ENCODE measurements at places on chromosomes 5 and 9. TPM values are rescaled to one million over a fixed set of nuclear protein-coding genes. Genes with fewer than 3 reads are reported as not detected.

CCL19 gene
- total RNA-seq = not detected

DDX4 gene
- total RNA-seq = not detected

GBGT1 gene
- total RNA-seq = 14.7 TPM

IFNB1 gene
- not detected for total RNA-seq

BARHL1 gene
- not detected for total RNA-seq

GPR151 gene
- not detected for total RNA-seq

GRM6 gene
- not detected for total RNA-seq

- DNase-seq = no peak
Observed at GRCh38 chr9:136931611-136932130, 12.9 kb downstream of the FBXW5 start.

DNA sequence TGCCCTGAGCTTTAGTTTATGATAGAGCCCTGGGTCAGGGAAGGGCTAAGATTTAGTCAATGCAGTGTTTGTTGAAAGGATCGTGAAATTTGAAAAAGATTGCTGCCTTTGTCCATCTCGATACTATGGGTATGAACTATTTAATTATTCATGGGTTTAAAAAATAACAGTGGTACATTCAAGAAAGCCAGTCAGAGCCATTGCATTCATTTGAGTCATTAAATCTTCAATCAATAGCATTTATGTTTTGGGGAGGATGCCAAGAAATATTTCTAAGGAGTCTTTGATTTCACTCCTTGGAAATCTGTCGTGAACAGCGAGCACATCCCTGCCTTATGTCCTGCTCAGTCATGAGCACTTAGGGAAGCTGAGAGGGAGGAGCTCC lies 54.4 kb upstream of the LRRTM2 start:
- no peak for DNase-seq

GRCh38 chr9:130289711-130290241 lies 24.2 kb downstream of the HMCN2 start:
- DNase-seq = no peak

DNA sequence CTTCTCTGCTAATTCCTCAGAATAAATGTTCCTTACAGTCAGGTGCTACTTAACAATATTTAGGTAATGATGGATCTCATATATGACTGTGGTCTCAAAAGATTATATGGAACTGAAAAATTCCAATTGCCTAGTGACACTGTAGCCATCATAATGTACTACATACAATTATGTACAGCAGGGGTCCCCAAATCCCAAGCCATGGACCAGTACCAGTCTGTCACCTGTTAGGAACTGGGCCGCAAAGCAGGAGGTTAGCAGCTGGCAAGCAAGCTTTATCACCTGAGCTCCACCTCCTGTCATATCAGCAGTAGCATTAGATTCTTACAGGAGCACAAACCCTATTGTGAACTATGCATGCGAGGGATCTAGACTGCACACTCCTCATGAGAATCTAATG lies 69.6 kb downstream of the NR2F1-AS1 start:
- DNase-seq = no peak

DNA sequence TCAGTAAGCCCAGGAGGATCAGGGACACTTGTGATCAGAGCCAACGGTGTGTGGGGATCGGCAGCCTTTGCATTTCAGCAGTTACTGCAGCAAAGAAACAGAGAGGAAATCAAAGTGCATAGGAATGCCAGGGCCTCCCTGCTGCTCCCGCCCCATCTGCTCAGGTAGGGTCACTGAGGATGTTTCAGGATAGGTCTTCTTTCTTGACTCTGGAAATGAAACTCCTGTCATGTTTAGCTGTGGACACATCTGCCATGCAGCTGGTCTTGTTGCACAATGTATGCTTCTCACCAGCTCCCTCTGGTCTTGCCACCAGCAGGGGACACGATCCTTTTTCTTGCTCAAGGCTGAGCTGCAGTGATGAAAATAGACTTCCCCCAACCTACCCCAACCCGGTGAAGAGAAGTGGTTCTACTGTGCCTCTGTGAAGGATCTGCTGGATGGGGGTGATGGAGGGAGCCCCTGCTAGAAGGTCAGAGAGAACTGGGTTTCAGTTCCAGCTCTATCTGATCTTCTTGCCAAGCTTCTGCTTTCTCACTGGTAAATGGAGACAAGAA lies 185.2 kb upstream of the KLF4 start:
- DNase-seq = no peak

- no peak for DNase-seq
Observed at GRCh38 chr9:70987986-70988385, 133.4 kb downstream of the TRPM3 start.

DNA sequence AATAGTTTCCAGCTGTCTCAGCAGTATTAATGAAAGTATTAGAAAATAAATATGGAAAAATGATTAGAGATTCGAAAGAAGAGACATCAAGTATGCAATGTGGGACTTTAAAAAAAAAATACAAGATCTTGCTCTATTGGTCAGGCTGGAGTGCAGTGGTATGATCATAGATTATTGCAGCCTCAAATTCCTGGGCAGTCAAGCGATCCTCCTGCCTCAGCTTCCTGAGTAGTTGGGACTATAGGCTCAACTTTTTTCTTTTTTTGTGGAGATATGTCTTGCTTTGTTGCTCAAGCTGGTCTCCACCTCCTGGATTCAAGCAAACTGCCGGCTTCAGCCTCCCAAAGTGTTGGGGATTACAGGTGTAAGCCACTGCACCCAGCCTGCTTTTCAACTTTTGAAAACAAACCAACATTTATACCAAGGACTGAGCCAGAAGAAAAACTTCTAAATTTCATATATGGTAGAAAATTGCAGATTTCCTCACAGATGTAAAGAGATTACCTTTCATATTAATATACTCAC lies 323.1 kb downstream of the ADGRV1 start:
- no peak for DNase-seq

GRCh38 chr5:149845601-149846000 lies 99.0 kb downstream of the PDE6A start:
- DNase-seq = no peak

All from heart right ventricle (tissue), 16 donors.